ENCODE measurements at places on chromosomes 11 and 22. TPM values are rescaled to one million over a fixed set of nuclear protein-coding genes. Genes with fewer than 3 reads are reported as not detected.

Gene PKDREJ
- 0.05 TPM for total RNA-seq

Gene ZNRF3
- total RNA-seq = 7.4 TPM

Gene UBQLNL
- 0.85 TPM for total RNA-seq

GRCh38 chr11:104873252-104873651 lies 25.0 kb downstream of the CASP12 start:
- DNase-seq = no peak

Gene C11orf86
- total RNA-seq = not detected

Gene OR5P2
- total RNA-seq = 7.9 TPM

Gene ADORA2A
- total RNA-seq = 3.6 TPM

Gene ADAMTS15
- 16.4 TPM for total RNA-seq

GRCh38 chr22:38347944-38348750 lies 30.9 kb upstream of the CSNK1E start:
- no peak for DNase-seq

Gene MRGPRF
- 48.5 TPM for total RNA-seq

Gene PIH1D2
- total RNA-seq = 4.5 TPM

Gene PNPLA3
- 0.37 TPM for total RNA-seq

Gene VPS37C
- 8.6 TPM for total RNA-seq

Gene MEN1
- total RNA-seq = 11.3 TPM

DNA sequence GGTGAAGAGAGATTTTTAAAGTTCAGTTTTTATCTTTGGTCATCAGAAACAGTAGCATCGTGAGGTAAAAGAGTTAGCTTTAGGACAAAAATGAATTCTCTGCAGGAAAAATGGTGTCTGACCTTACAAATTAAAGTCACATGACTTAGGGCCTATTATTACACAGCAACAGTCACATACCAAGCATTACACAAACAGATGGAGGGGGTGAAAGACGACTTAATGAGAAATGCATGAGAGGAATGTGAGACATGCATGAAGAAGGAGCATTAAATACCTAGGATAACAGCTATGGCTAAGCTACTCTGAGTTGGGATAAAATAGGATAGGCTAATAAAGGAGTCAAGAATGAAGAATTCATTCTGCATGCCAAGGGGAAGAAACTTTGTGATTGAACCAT lies 77.5 kb downstream of the BLID start:
- DNase-seq = no peak

- no peak for DNase-seq
Observed at GRCh38 chr11:46944356-46945075, 8.0 kb downstream of the CSTPP1 start.

- no peak for DNase-seq
Observed at GRCh38 chr11:66967670-66968425, 7.3 kb upstream of the C11orf86 start.

- no peak for DNase-seq
Observed at GRCh38 chr22:37627545-37627944, 11.9 kb upstream of the SH3BP1 start.

- DNase-seq = no peak
Observed at GRCh38 chr11:1303973-1304372, 5.5 kb downstream of the TOLLIP start.

Gene CDC42EP1
- total RNA-seq = 6.6 TPM

DNA sequence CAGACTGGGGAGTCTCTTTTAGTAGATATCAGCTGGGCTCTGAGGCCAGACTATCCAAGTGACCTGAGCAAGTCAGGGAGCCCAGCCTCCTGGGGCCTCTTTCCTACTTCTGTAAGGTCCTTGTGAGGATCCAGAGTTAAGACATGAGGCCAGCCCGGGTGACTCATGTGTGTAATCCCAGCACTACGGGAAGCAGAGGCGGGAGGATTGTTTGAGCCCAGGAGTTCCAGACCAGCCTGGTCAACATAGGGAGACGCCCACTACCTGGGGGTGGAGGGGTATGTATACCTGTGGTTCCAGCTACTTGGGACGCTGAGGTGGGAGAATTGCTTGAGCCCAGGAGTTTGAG lies 36.9 kb upstream of the POLA2 start:
- no peak for DNase-seq

DNA sequence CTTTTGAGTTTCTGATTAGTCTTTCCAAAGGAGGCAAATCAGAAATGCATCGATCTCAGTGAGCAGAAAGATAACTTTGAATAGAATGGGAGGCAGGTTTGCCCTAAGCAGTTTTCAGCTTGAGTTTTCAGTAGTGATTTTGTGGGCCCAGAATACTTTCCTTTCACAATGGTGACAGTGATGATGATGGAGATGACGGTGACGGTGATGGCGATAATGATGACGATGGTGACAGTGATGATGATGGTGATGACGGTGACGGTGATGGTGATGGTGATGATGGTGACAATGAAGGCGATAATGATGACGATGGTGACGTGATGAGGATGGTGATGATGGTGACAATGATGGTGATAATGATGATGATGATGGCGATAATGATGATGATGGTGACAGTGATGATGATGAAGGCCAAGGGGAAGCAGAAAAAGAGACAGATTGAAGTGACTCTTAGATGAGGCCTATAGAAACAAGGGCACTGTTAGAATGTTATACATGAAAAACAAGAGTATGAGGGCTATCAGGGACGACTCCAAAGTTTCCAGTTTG lies 153.4 kb upstream of the B3GAT1 start:
- DNase-seq = no peak

- DNase-seq = no peak
Observed at GRCh38 chr22:30485362-30485988, 13.7 kb upstream of the SEC14L3 start.

Gene CARD18
- not detected for total RNA-seq

GRCh38 chr11:126400479-126400878 lies 45.0 kb downstream of the ST3GAL4 start:
- no peak for DNase-seq

GRCh38 chr11:129750343-129751292 lies 65.0 kb upstream of the TMEM45B start:
- no peak for DNase-seq

- DNase-seq = no peak
Observed at GRCh38 chr11:116507016-116507415, 265.8 kb downstream of the BUD13 start.

- DNase-seq = no peak
Observed at GRCh38 chr11:59426361-59427067, at the start of gene OR5A2. OR5A2 (minus strand) TSS chr11:59426413; CDS start chr11:59422953, 3,460 bp downstream.

Gene CHADL
- 1.8 TPM for total RNA-seq

Gene CSF2RB
- 5.3 TPM for total RNA-seq

GRCh38 chr22:24437091-24437490 lies 9.7 kb downstream of the ADORA2A start:
- no peak for DNase-seq

DNA sequence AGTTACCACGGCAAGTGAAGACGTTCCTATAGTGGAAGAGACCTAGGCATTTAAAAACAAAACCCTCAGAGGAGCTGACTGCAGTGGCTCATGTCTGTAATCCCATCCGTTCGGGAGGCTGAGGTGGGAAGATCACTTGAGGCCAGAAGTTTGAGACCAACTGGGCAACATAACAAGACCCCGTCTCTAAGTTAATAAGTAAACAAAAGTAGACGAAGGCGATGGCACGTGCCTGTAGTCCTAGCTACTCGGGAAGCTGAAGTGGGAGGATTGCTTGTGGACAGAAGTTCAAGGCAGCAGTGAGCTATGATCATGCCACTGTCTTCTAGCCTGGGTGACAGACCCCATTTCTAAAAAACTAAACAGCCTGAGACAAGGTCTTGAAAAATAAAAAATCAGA lies 3.8 kb upstream of the ADSL start:
- no peak for DNase-seq

Gene MPZL3
- 4.7 TPM for total RNA-seq
